ENCODE measurements at places on chromosomes 3 and 15. TPM values are rescaled to one million over a fixed set of nuclear protein-coding genes. Genes with fewer than 3 reads are reported as not detected.

- peaks cover 7% of the 10 kb centered on the region for H3K4me1 ChIP-seq
- H3K36me3 ChIP-seq, result no peaks in the 10 kb centered on the region
- peak overlapping the region; percentile 59 for H3K27ac ChIP-seq
These were observed 356.8 kb downstream of the FOXP1 start for GRCh38 chr3:71226565-71227269.

DNA sequence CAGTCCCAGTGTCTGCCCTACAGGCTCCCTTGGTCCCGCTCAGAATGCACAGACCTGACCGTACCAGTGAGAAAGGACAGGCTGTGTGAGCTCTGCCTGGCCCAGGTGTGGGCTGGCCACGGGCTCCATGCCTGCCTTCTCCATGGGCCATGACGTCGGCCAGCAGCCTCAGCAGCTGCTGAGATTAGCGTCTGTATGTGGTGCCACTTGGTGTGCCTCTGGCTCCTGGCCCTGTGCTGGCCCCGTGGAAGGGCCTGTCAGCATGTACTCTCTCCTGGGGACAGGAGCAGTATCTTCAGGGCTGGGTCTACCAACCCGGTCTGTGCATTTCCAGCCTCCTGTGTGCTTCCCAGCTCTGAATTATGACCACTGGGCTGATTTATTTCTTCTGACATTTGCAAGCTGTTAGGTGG, 25.7 kb downstream of the KLF13 start:
- peaks cover 99% of the 10 kb centered on the region for H3K4me1 ChIP-seq
- DNase-seq, result peak; percentile 92
- H3K27ac ChIP-seq, result peak overlapping the region; percentile 96
- peak overlapping the region; percentile 41 for H3K4me3 ChIP-seq
- H3K27me3 ChIP-seq, result no peaks in the 10 kb centered on the region

- H3K4me1 ChIP-seq, result no peaks in the 10 kb centered on the region
- no peak overlapping the region for H3K4me3 ChIP-seq
- no peaks in the 10 kb centered on the region for H3K27me3 ChIP-seq
These were observed 210.6 kb upstream of the UMPS start for GRCh38 chr3:124519591-124520194.

DNA sequence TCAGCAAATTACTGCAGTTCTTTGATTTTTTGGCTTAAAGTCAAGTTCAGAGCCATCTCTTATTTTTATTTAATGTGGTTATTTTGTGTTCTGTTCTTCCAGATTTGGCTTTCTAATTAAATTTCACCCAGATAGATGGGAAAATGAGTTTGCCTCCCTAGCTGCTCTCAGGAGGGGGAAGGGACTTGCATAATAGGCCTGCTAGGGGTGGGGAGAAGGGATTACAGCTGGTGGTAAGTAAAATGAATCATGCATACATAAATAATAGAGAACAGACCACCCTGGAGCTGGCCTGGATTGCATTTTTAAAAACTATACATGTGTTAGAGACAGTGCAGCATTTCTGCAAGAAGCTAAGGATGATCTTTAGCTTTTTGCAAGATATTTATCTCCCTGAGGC, 3.9 kb upstream of the PXYLP1 start:
- H3K4me1 ChIP-seq, result peaks cover 8% of the 10 kb centered on the region
- H3K27ac ChIP-seq, result no peak overlapping the region
- DNase-seq, result no peak
- H3K4me3 ChIP-seq, result no peak overlapping the region
- no peaks in the 10 kb centered on the region for H3K36me3 ChIP-seq
- H3K27me3 ChIP-seq, result no peaks in the 10 kb centered on the region

- no peak for DNase-seq
- H3K4me3 ChIP-seq, result no peak overlapping the region
- H3K36me3 ChIP-seq, result no peaks in the 10 kb centered on the region
- H3K4me1 ChIP-seq, result no peaks in the 10 kb centered on the region
- no peaks in the 10 kb centered on the region for H3K27me3 ChIP-seq
- no peak overlapping the region for H3K27ac ChIP-seq
These were observed 54.9 kb downstream of the EPHA6 start for GRCh38 chr3:96869316-96869715.

DNA sequence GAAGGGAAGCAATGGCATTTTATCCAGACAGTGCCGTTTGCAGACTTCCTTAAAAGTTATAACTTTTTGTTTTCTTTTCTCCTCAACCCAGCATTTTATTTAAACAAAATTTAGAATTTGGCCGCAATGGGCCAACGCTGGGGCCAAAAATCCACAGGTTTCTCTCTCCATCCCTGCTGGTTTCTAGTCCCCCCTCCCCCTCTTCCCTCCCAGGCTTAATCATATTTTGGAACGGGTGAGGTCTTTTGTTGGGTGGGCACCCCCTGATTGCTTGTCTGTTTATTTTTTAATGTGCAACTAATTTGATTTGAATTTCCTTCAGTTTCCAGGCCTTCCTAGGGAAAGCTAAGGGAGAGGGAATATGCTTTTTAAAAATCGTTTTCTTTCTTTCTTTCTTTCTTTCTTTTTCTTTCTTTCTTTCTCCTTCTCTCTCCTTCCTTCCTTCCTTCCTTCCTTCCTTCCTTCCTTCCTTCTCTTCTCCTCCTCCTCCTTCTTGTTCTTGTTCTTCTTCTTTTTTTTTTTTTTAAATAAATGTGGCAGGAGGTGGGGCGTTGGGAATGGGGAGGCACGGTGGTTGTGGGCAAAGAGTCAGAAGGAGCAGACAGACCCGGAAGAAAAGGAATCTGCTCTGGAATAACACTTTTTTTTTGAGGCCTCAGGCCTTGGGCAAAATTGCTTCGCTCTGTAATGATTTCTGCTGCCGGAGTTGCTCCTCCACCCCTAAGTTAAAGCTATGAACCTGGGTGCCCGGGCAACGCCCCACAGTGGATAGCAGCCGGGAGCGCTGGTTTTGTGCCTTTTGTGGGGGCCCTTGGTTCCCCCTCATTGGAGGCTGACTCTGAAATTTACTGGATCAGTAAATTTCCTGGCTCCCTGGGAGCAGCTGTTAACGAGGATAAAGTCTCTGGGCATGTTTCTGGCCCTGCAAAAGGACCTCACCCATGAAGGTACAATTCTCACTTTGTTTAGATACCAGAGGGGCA, 1.9 kb downstream of the FNDC3B start:
- peaks cover 52% of the 10 kb centered on the region for H3K4me1 ChIP-seq
- no peak for DNase-seq
- peak overlapping the region; percentile 99 for H3K27ac ChIP-seq
- H3K36me3 ChIP-seq, result no peaks in the 10 kb centered on the region
- H3K4me3 ChIP-seq, result peak overlapping the region; percentile 94

DNA sequence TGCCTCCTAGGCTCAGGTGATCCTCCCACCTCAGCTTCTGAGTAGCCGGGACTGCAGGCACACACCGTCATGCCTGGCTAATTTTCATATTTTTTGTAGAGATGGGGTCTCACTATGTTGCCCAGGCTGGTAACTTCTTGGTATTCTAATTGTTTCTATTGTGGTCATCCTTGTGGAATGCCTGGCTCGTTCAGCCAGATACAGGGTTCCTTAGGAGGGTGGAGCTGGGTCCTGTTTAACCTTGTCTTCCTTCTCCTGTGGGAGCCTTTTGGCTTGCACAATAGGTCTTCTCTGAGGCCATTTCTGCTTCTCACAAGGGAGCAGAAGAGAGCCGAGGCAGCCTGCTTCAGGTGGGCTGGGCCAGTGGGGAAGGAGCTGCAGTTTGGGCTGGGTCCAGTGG, 15.7 kb downstream of the PLEKHO2 start:
- no peak for DNase-seq
- no peaks in the 10 kb centered on the region for H3K27me3 ChIP-seq
- H3K4me3 ChIP-seq, result no peak overlapping the region
- H3K4me1 ChIP-seq, result peaks cover 31% of the 10 kb centered on the region
- peak overlapping the region; percentile 49 for H3K27ac ChIP-seq

GRCh38 chr3:25585361-25586166, 79.1 kb downstream of the TOP2B start:
- H3K4me1 ChIP-seq, result no peaks in the 10 kb centered on the region
- H3K27ac ChIP-seq, result no peak overlapping the region
- no peaks in the 10 kb centered on the region for H3K36me3 ChIP-seq

GRCh38 chr15:86797135-86797534, 717.5 kb downstream of the AGBL1 start:
- no peaks in the 10 kb centered on the region for H3K36me3 ChIP-seq
- no peak overlapping the region for H3K27ac ChIP-seq
- H3K4me3 ChIP-seq, result no peak overlapping the region
- no peak for DNase-seq
- peaks cover 4% of the 10 kb centered on the region for H3K4me1 ChIP-seq

GATA2 gene
- total RNA-seq, result 12.6 TPM

TRAIP gene
- total RNA-seq, result 0.36 TPM

VEPH1 gene
- total RNA-seq, result 0.07 TPM

Measured in gastrocnemius medialis (tissue), 4 donors.